SW 1271 (cell line): ENCODE measurements at places on chromosomes 2 and 18.

- DNase-seq: no peak
Observed at GRCh38 chr2:223054193-223054781, 2.3 kb downstream of the KCNE4 start.

DNA sequence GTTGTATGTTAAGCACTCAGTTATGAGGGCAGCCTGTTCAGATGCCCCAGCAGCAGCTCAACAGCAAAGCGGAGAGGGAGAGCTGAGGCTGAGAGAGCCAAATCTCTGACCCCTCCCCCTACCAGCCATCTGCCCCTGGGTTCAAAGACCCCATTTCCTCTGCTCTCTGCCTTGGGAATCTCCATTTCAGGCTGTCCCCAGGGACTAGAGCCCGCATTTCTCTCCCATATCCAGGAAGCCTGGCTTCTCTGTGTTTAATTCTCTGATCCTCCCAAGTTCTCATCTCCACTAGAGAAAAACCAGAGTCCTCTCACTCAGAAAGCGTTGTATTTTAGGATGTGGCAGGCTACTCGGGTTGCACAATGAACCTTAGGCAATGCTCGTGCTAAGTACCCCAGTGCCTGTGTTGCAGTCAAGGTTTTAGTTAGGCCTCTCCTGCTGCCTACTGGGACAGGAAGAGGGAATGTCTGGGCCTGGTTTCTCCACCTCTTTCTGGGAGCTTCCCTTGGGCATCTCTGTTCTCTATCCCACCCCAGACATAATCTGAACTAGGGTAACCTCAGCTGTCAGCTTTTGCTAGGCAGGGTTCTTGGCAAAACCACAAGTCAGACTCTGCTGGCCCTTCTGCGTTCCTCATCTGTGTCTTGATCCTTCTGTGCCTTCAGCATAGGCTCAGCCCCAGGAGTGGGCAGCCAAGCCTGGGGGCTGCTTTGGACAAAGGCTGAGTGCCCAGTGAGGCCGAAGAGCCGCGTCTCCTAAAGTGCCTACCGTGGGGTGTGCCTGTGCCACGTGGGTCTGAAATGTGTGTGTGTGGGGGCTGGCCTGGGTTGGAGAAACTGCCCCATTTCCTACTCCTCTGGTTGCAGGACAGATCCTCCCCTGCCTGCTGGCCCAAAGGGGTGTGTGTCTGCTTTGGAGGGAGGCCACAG is 96.8 kb downstream of the STPG4 start:
- DNase-seq: no peak

DNA sequence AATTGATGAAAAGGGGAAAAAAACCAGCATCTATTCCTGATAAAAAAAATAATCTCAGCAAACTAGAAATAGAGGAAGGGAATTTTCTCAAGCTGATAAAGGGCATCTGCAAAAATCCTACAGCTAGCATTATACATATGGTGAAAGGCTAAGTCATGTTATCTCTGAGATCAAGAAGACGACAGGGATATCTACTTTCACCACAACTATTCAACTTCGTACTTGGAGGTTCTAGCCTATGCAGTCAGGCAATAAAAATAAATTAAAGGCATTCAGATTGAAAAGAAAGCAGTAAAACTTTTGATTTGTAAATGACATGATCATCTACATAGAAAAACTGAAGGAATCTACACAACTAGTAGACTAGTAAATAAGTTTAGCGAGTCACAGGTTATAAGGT is 58.2 kb downstream of the CAB39 start:
- no peak for DNase-seq

- DNase-seq: no peak
Observed at GRCh38 chr2:40964509-40965250, 512.8 kb upstream of the SLC8A1 start.

DNA sequence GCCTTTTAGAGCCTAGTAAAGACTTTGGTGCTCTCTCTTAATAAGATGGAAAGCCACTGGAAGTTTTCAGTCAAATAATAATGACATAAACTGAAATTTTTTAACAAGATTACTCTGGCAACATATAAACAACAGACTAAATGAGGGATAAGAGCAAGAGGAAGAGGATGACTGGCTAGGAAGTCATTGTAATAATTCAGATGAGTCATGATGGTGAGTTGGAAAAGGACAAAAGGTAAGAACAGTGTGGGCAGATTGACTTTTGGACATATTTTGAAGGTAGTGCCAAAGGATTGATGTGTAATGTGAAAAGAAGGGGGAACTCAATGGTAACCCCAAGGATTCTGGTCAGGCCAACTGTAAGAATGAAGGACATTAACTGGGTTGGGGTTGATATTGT is 310.3 kb downstream of the NOL4 start:
- DNase-seq: no peak

DNA sequence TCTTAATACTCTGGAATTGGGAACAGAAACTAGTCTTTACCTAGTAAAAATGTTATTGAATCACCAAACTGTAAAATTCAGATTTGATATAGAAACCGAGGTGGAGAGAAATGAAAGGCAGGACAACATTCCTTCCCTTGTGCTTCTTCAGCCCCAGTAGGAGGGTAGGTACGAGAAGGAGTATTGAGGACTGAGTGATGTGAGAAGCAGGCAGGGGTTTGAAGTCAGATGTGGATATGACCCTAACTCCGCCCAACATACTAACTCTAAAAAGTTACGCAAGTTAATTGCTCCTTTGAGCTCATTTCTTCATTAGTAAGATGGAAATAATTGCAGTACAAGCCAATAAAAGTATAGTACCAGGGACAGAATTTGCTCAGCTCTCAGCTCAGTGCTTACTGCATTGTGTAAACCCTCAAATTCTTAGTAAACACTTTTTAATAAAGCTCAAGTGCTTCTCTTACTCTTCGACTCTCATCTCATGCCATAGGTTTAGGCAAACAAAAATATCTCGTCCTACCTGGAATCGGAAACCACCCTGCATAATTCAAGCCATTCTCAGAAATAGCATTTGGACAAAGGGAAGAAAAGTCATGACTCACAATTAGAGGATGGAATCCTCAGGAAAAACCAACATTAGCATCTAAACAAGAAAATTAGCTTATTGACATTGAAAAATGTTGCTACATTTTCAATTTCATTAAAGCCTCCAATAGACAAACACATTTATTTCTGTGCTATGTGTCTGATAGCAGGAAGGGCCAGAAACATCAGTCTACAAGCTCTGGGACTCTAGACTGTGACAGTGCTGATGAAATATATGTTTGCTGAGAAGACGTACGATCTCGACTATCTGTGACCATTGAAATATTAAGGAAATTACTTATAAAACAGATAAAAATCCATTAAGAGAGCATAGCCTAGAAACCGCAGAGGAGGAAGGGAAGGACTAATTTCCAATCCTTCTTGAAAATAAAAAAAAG is 161.3 kb downstream of the HNMT start:
- DNase-seq: no peak

DNA sequence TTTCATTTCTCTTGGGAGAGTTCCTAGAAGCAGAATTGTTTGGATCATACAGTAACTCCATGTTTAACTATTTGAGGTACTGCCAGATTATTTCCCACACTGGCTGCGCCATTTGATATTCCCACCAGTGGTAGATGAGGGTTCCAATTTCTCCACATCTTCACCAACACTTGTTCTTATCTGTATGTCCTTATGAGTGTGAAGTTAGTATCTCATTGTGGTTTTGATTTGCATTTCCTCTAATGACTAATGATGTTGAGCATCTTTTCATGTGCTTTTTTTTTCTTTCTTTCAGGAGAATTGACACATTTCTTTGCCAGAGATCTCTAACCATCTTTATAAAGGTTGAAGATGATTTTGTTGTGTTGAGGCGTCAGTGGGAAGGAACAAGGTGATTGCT is 4.1 kb upstream of the MGAT5 start:
- DNase-seq: no peak

DNA sequence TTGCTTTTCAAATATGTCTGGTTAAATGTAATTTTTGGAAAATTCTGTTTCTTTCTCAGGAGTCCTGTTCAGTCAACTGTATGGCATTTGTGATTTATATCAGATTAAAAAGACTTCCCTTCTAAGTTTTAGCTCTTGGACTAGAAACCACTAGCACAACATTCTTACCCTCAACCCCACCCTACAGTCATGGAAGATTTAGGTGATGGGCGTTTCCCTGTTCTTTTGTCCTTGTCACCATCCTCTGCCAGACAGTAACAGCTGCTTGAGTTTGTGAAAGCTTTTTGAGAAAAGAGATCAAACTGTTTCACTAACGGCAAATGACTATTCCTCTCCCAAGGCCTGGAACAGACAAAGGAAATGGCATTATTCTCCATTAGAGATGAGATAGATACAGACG is 31.8 kb downstream of the SERPINB5 start:
- DNase-seq: no peak

DNA sequence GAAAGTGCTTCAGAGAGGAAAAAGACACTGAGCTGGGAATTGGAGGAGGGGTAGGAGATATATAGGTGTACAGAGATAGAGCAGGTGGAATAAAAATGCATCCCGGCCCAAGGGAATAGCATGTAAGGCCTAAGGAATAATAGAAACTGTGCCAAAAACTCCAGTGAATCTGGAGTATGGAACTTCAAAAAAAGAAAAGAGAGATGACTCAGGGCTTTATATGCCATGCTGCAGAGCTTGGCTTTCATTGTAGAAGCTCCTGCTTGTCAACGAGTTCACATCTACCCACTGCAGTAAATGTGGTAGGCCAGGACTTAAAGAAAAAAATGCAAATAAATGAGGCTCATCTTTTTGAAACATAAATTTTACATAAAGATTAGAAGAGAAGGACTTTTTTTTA is 131.8 kb downstream of the MREG start:
- DNase-seq: no peak

DNA sequence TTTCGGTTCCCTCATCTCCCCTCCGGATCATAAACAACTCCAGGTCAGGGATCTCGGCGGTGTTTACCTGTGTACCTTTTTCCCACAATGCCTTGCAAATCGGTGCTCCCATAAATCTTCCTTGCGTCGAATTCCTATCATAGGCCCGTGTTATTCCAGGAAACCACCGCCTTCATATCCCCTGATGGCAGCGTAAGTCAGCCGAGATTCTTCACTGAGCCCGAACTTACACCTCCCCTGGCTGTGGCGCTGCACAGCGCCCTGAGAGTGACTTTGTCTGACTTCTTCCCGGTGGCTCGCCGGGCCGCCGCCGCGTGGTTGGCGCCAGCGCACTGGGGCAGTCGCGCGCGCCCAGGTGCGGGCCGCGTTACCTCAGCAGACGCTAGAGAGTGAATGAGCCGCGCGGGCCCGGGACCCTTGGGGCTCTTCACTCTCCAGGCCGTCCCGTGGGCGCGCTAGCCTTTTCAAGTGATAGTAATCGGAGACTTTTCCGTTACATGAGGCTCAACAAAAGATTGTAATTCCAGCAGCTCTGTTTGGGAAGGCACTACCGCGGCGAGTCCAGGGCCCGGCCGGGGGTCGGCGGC is 101.6 kb downstream of the SPTBN1 start:
- DNase-seq: peak; percentile 39

- no peak for DNase-seq
Observed at GRCh38 chr18:79735071-79735980, 55.7 kb downstream of the CTDP1 start.

DNA sequence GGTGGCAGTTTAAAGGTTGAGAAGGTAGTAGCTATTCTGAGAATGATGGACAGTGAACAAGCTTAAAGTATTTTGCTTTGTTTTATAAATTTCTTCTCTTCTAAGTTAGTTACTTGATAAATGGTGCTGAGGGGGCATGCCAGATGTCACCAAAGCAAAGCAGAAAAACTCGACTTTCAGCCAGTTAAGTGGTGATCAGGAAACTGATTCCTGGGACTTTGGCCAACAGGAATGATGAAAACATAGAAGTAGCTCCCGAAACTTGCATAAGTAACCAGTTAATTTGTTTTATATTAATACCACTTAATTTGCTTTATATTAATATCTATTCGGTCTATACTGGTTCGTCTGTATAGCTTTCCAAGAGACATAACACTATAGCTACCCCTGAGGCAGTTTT is 82.6 kb downstream of the FANCL start:
- no peak for DNase-seq

- DNase-seq: no peak
Observed at GRCh38 chr2:27369471-27370025, 590 bp downstream of the EIF2B4 start.

DNA sequence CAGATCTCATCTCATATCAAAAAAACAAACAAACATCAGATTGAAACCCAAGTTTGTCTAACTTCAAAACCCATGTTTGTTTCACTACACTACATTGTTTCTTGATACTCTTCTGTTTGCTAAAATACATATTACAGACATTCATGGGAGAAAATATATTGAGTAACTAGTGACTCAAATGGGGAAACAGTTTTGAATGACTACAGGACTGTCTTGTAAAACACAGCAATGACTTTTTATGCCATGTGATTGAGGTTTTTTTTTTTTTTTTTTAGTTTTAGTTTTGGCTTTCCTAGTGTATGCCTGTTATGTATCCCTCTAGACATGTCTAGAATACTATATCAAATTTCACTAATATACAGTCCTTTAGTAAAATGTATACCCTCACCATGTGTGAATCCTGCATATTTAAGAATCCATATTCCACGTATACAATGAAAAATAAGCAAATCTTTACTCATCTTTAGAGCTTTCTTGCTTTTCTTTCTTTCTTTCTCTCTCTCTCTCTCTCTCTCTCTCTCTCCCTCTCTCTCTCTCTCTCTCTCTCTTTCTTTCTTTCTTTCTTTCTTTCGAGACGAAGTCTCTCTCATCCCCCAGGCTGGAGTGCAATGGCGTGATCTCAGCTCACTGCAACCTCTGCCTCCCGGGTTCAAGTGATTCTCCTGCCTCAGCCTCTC is 46.6 kb upstream of the SERTAD2 start:
- no peak for DNase-seq

DNA sequence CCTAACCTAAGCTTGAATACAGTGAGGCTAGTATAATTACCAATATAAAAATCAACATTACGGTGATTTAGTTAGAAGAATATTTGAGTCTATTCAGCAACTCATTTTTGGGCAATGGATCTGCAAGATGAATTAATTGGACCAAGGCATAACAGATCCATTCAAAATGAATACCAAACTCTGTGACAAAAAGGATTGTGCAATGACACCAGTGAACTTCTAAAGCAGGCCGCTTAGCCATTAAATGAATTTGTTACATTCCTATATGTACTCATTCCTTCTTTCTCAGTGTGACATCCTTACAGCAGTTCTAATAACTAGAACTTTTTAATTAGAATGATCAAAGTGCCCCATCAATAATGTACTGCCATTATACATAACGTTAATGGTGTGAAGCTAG is 44.3 kb downstream of the ZC3H15 start:
- no peak for DNase-seq

DNA sequence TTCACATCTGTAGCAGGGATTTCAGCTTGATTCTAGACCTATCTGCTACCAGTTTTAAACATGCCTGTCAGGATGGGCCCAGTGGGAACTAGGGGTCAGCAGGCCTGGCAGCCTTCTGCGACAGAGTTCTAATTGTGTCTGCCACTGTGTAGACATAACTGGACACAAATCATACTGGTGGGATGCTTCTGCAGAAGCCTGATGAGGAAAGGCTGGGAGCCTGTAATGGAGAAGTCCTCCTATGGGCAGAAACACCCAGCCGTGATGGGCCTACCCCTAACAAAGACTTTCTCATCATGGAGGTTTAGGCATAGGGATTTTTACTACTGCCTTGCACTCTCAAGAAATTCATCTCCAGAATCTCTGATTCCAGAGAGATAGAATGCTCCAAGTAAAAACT is 166.9 kb downstream of the PDE11A start:
- no peak for DNase-seq
